ENCODE measurements at places on chromosomes 6 and 20.

GRCh38 chr6:88728756-88729155, 234.7 kb downstream of the RNGTT start:
- no peak for DNase-seq

DNA sequence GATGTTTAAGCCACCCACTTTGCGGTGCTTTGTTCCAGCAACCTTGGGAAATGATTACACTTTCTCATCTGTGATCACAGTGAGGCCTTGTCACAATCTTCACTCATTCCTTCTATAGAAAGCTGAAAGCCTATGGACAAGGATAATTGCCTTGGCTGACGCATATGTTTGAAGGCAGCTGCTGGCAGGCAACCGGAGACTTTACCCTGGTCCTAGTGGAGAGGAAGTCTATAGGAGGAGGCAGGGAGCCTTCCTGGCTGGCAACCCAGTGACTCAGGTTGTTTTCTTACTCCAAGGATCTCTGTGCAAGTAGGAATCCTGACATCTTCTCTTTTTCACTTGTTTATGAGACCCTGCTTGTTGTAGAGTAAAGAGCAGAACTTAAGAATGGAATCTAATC, 34.1 kb upstream of the ESR1 start:
- no peak for DNase-seq

- DNase-seq: no peak
Measured at GRCh38 chr6:12806796-12807195, 90.2 kb downstream of the PHACTR1 start.

- no peak for DNase-seq
Measured at GRCh38 chr6:147530132-147531060, 21.9 kb downstream of the SAMD5 start.

GRCh38 chr6:26420688-26421171, 18.7 kb downstream of the BTN3A1 start:
- DNase-seq: peak; percentile 72

DNA sequence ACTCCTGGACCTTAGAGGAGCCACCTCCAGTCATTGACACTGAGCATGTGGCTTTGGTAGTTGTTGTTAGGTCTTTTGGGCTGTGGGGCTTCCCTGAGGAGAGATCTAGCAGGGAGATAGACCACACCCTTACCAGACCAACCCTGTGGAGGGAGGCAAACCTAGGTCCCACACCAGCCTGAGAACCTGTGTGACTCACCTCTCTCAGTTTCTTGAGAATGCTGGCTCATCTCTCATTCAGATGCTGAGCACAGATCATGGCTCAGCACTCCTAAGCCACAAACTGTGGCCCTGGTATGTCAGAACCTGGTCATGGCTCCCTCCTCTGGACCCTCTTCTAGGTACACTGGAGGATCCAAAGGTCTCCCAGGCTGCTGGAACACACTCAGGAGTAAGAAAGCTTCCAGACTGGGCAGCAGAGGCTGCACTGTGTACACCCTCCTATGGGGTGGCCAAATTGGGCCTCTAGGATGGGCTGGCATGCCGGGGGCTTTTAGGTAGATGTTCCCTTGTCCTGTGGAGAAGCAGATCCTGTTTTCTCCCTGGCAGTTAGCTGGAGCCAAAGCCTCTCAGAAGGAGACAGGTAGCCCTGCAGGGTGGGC, 1294.5 kb downstream of the KHDRBS2 start:
- no peak for DNase-seq

DNA sequence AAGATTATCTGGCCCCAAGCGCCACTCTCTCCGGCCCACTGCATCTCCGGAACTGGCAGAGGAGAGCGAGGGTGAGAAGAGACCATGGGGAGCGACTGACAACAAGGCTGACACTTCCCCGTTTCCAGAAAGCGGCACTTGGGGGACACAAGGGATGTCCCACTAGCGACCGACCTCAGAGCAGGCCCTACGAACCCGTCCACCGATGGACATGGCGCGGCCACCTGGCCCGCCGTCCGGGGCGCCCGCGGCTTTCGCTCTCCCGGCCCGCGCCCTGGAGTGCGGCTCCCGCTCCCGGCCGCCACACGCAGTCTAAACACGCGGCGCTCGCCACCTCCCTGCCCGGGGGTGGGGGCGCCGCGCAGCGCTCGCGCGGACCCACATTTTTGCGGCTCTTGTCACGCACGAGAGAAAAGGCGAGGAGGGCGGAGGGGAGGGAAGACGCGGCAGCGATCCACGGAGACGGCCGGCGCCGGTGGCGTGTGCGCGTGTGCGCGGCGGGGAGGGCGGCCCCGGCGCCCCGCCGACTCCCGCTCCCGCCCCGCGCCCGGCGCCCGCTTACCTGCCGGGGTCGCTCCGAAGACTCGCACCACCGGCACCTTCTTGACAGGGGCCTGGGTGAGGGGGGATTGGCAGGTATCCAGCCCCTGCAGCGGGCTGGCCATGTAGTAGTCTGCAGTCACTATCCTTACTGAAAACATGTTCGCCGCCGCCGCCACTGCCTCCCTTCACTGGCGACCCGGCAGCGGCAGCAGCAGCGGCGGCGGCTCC, 645 bp downstream of the REV3L start:
- DNase-seq: peak; percentile 78

DNA sequence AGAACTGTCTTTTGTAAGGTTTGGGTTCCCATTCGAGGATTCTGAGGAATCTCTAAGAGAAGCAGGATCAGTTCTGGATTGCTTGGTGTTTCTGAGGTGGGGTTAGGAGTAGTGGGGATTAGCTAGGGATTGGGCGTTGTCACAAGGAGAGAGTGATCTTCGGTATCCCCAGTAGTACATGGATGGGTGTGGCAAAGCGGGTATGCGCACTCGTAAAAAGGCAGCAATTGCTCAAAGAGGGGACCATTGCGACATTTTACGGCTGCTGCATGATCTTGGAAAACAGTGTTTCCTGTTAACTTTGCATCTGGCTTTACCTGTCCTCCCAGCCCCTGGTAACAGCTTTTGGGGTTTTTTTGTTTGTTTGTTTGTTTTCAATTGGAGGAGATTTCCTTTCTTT, 9.7 kb upstream of the ZSCAN9 start:
- DNase-seq: no peak

- no peak for DNase-seq
Measured at GRCh38 chr20:61263084-61263695, 11.1 kb downstream of the CDH4 start.

- no peak for DNase-seq
Measured at GRCh38 chr6:8014947-8015346, 49.2 kb downstream of the BLOC1S5 start.

GRCh38 chr6:166637812-166638572, 10.9 kb upstream of the RPS6KA2 start:
- DNase-seq: no peak

- DNase-seq: no peak
Measured at GRCh38 chr20:36792422-36792821, 18.9 kb upstream of the DSN1 start.

Data from left forelimb (tissue), 1 donor.